ENCODE measurements at places on chromosomes 13 and 19. TPM values are rescaled to one million over a fixed set of nuclear protein-coding genes. Genes with fewer than 3 reads are reported as not detected.

The SPACA7 gene
- polyA plus RNA-seq = not detected

- no peaks in the 10 kb centered on the region for H3K4me1 ChIP-seq
- H3K36me3 ChIP-seq = no peaks in the 10 kb centered on the region
- no peak for DNase-seq
Observed at GRCh38 chr19:34244611-34245299, 9.6 kb upstream of the GARRE1 start.

DNA sequence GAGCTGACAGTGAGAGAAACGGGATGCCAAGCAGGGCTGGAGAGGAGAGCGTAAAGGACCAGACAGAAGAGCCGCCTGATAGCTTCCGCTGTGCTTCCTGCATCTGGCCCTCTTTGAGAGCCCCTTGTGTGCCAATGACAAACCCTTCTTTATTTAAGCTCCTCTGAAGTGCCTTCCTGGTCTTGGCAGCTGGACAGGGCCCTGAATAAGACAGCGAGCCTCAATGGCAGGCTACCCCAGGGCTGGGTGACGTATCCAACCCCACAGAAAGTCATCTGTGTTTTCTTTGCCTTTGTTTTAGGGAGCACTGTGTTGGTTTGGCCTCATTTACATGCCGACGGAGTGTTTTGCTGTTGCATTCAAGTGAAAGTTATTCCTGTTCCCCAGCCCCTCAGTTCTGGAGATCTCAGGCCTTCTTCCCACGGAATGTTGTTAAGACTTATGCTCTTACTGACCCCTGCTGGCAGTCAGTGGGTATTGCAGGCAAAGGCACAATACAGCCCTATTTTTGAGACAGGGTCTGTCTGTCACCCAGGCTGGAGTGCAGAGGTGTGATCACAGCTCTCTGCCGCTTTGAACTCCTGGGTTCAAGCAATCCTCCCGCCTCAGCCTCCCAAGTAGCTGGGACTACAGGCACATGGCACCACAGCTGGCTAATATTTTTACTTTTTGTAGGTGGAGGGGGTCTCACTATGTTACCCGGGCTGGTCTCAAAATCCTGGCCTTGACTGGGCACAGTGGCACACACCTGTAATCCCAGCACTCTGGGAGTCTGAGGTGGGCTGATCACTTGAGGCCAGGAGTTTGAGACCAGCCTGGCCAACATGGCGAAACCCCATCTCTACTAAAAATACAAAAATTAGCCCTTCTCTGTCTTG, 16.8 kb downstream of the CCL25 start:
- H3K36me3 ChIP-seq = no peaks in the 10 kb centered on the region
- no peak overlapping the region for H3K4me3 ChIP-seq
- no peak overlapping the region for H3K27ac ChIP-seq
- no peak for DNase-seq
- no peaks in the 10 kb centered on the region for H3K27me3 ChIP-seq
- H3K4me1 ChIP-seq = no peaks in the 10 kb centered on the region

DNA sequence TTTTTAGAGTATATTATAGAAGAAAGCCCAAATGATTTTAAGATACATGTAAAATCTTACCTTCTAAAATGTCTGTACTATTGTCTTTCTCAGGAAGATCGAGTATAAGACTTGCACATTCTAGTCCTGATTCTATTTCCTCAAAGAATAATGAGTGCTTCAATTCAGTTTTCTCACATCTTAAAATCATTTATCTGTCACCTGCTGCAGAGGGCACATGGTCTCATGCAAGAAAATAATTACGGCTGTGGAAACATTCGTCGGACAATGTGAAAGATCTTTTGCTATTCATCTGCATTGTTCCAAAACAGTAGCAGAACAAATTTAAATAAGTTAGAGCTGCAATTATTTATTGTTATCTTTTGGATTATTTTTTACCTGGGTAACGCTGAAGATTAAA, 1403.5 kb downstream of the PCDH9 start:
- H3K4me3 ChIP-seq = no peak overlapping the region
- no peak overlapping the region for H3K27ac ChIP-seq
- H3K36me3 ChIP-seq = no peaks in the 10 kb centered on the region
